ENCODE measurements at places on chromosomes 5 and 9.

DNA sequence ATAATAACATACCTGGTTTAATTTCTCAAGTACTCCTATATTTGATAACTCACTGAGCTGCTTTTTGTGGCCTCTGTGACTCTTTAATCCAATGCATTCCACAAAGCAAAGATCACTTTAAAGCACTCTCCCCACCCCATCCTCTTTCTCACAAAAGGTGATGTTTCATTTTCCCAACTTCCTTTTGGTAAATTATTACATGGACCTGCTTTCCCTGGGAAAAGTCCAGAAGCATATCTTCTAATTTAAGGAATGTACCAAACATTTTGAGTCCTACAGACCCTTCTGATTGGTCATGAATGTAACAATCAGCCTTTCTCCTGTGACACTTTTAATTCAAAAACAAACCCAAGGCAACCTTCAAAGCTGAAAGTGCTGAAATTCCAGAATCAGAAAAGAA is 71.1 kb downstream of the MLLT3 start:
- DNase-seq: no peak

- DNase-seq: peak; percentile 73
Measured at GRCh38 chr5:150517272-150518152, 9.6 kb downstream of the NDST1 start.

DNA sequence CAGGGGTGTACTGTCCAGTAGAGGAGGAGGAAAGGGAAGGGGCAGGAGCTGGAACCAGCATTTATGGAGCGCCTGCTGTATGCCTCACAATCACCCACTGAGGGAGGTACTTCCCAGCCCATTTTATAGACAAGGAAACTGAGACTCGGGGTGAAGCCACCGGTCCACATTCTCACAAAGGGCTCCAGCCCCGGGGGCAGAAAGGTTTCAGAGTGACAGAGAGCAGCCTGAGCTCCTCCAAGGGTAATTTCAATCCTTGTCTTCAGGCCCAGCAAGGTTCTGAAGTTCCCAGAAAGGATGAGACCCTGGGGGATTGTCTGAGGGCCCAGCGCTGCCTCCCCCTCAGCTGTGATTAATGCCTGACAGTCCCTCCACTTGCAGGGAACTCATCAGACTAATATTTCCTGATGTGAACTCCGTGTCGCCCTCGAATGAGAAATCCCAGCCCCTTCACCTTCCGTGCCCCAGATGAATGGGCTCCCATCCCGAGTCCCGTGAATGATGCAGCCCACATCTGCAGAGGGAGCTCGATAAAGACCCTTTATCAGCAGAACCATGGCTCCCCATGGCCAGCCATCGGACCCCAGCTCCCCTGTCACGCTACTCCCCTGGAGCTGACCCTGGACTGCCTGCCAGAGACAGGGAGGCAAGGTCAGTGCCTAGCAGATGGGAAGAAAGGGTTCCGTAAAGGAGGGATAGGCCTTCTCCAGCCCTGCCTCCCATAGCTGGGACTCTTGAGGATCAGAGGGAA is 32.1 kb upstream of the MVB12B start:
- DNase-seq: no peak

GRCh38 chr9:109904666-109905065 is 124.7 kb downstream of the PALM2AKAP2 start:
- no peak for DNase-seq
